Kasumi-1 (cell line): ENCODE measurements at places on chromosomes 4 and X.

GRCh38 chr4:1792832-1793495 is at the start of gene FGFR3:
FGFR3 (plus strand) TSS chr4:1793293; CDS start chr4:1793935, 642 bp downstream.
- no peak for DNase-seq

DNA sequence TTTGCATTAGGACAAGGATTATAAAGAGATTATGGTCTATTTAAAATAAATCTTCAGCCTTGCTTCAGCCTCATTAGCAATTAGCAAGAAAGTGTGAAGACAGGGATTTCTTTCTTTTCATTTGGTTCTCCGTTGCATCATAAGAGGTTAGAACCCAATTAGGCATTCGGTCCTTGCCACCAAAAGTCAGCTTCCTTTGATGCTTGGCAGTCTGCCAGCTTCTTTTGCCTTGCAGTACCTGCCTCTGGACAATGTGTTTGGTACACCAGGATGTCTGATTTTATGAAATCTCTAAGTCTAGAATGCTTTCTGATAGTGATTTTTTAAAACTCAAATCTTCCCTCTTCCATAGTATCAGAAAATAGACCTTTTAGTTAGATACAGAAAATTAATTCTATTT is 12.4 kb downstream of the SMIM20 start:
- DNase-seq: no peak

DNA sequence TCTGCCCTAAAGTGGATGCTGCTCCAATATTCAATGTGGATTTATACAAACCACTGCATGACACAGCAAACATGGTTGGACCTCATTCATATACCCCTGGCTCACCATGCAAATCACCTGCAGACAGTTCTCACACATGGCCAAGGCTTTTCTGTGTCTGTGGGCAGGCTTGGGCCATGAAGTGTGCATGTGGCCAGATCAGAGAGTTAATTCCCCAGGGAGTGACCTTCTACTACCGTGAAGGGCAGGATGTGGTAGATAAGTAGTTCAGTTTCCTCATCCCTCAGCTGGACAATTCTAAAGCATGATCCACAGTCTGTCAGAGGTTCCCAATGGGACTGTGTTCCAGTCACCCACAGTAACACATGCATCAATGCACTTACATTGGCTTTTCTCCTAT is 24.6 kb upstream of the BCLAF3 start:
- no peak for DNase-seq

GRCh38 chr4:68152411-68152810 is 22.7 kb upstream of the TMPRSS11F start:
- no peak for DNase-seq

GRCh38 chr4:128718768-128719167 is 90.7 kb upstream of the JADE1 start:
- DNase-seq: no peak

DNA sequence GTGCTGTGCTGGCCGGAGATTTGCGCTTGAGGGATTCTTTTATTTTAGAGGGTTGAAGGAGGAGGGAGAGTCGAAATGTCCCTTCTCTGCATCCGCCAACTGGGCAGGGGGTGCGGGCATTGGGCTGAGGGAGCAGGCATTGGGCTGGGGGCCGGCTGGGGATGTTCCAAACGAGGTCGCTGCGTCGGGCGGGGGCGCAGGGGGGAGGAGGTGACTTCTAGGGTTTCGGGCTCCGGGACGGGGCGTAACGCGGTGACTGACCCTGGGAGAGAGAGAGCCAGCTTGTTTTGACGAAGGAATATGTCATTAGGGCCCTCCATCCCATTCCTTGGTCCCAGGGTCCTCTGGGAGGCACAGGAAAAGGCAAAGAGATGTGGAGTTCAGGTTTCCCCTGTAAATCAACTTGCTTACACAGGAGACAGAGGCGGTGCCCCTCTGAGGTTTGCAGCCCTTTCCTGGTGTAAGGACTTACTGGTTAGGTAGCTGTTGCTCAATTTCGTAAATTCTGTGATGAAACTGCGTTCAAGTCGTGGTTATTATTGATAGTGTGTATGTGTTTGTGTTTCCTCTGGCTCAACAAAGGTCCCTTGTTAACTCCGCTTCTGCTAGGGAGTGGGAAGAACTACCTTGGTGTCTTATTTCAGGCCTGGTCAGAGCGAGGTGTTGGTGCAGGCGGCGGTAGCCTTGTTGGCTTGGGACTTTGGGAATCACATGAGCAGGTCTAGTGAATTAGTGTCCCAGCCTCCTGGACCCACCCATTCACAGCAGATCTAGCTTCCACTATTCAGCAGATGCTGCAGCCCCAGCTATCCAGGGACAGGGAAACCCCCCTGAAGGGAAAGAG is 716 bp downstream of the FHIP1A start:
- DNase-seq: no peak

- peak; percentile 4 for DNase-seq
Observed at GRCh38 chrX:12874581-12874980, 7.7 kb downstream of the TLR7 start.
